ENCODE measurements at places on chromosomes 1 and 21.

- no peak for DNase-seq
These were observed 40.7 kb upstream of the COL6A2 start for GRCh38 chr21:46057111-46057709.

DNA sequence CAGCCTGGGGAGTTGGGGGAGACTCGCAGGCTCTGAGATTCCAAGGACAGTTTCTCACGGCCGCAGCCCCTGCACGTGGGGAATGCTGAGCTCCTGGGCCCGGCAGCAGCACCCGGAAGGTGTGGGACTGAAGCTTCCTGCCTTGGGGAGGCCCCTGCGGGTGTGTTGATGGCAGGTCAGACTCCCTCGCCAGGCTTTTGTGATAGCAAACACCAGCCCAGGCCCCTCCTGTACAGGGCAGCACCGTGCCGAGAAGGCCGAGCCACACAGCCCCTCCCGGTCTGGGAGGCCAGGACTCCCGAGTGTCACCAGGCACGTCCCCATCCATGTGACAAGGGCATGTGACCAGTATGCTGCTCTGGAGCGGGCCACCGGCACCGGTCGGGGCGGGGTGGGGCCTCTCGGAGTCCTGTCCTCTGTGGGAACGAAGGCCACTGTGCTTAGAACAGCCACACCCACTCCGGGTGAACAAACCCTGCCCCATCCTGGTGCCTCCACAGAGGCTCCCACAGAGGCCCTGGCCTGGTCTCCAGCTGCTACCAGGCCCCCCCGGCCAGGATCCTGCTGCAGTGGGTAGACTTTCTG is 31.1 kb upstream of the ARHGEF16 start:
- DNase-seq, result no peak

GRCh38 chr1:19327301-19327700 is 15.2 kb downstream of the SLC66A1 start:
- DNase-seq, result no peak

- no peak for DNase-seq
These were observed 64.6 kb upstream of the GJB5 start for GRCh38 chr1:34690269-34690668.

GRCh38 chr1:81950591-81951244 is 150.0 kb downstream of the ADGRL2 start:
- DNase-seq, result no peak

DNA sequence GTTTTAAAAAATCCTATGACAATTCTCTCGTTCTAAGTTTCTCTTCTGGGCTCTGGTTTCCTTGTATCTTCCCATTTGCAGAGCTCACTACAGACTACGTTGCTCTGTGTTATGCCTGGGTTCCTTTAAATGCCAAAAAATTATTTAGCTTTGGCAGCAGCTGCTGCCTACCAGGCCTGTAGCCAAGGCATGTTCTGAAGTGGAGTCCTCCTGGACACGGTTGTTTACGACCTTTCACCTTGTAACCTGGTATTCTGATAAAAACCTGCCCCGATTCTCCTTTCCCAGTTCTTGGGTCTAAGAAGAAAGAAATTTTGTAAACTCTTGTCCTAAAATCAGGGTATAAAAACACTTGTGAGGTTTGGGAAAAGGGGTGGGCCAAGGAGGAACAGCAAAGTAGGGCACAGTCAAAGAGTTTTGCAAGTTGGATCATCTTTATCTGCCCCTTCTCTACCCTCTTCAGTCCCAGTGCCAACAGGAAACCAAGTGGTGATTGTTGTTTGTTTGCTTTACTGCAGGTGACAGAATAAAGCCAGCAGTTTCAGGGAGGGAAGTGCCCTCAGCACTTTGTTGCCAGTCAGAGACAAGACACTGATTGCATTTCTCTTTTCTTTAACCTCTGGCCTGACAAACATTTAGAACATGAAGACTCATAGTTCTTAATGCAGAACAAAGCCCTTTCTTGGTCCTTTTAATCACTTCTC is 3.1 kb upstream of the TXNIP start:
- no peak for DNase-seq

GRCh38 chr1:108749081-108749480 is 2.6 kb downstream of the STXBP3 start:
- no peak for DNase-seq

DNA sequence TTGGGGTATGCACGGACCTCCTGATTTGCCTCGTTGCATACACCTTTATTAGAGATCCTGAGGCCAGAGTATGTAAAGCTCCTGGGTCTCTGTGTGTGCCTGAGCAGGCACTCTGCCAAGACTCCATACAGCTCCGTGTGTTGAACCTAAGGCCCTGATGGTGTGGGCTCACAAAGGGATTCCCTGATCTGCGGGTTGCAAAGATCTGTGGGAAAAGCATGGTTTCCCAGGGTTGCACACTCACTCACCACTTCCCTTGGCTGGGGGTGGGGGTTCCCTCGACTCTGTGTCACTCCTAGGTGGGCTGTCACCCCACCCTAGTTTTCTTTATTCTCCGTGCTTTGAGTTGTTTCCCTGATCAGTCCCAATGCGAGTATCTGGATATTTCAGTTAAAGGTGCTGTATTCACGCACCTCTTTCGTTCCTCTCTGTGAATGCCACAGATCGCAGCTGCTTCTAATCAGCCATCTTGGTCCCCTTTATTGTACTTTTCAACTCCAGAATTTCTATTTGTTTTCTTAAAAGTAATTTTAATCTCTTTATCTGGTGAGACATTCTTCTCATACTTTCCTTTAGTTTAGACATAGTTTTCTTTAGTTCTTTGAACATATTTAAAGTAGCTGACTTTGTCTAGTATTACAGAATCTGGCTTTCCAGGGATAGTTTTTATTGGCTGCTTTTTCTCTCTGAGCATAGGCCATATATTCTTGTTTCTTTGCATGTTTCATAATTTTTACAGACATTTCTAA is 39.0 kb upstream of the F3 start:
- no peak for DNase-seq

- no peak for DNase-seq
These were observed 28.7 kb upstream of the DYRK1A start for GRCh38 chr21:37337831-37338230.

DNA sequence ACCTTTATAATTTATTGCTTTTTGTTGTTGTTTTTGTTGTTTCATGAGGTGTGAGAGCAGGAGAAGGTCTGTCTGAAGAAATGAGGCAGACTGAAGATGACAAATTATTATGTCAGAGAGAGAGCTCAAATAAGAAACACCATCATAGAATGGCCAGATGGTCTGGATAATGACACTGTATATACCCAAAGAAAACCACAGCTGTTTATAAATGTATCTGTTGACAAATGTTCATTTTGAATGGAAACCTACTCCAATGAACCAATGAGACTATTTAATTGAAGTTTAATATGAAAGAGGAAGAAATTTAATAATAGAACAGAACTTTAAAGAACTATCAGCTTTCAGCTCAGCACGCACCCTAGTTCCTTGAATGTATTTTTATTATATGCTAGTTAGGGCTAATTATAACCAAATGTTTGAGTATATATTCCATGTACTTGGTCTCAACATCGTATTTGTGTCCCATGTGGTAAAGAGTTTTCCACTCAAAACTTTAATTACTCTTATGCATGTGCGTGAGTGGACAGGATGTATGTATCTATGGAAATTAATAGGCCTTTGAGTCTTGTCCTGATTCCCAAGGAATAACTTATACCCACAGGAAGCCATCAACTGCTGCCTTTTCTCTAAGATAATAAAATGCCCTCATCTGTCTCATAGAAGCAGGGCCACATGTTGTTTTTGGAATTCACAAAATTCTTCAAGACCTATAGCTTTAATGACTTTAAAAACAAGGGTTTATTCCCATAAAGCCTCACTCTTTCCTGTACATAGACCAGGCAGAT is 202.7 kb downstream of the KCNK2 start:
- no peak for DNase-seq

GRCh38 chr1:214753236-214753852 is 150.3 kb downstream of the CENPF start:
- DNase-seq, result no peak

GRCh38 chr1:182601416-182601786 is 2.8 kb downstream of the RGS16 start:
- no peak for DNase-seq

- DNase-seq, result no peak
These were observed 51.1 kb downstream of the SKI start for GRCh38 chr1:2279210-2279639.

GRCh38 chr1:156001662-156002171 is 19.0 kb downstream of the SSR2 start:
- no peak for DNase-seq

- DNase-seq, result no peak
These were observed 28.4 kb downstream of the CACHD1 start for GRCh38 chr1:64498325-64498724.

- DNase-seq, result no peak
These were observed 21.5 kb upstream of the SLC25A34 start for GRCh38 chr1:15714406-15715136.

GRCh38 chr21:41634211-41634694 is 126.3 kb upstream of the TMPRSS2 start:
- no peak for DNase-seq

GRCh38 chr1:36992139-36992943 is 42.0 kb downstream of the GRIK3 start:
- no peak for DNase-seq

- no peak for DNase-seq
These were observed 45.7 kb downstream of the LRRC7 start for GRCh38 chr1:69613414-69613813.

GRCh38 chr1:226958300-226958699 is 18.2 kb downstream of the COQ8A start:
- DNase-seq, result no peak

DNA sequence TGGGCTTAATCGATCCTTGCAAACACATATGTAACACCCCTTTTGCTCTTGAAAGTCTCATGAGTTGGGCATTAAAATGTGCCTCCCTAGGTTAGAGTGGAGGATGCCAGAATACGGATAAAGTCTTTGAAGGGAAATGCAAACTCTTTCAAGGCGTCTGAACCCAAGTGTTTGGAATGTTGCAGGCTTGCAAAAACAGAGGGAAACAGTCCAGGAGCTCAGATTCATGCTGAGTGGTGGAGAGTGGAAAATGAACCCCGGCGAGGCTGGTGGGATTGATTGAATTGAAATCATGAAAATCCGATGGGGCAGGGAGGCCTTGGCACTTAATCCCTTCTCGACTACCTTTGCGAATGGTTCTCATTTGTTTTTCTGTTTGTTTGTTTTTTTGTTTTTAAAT is 175.5 kb downstream of the PGBD5 start:
- no peak for DNase-seq

DNA sequence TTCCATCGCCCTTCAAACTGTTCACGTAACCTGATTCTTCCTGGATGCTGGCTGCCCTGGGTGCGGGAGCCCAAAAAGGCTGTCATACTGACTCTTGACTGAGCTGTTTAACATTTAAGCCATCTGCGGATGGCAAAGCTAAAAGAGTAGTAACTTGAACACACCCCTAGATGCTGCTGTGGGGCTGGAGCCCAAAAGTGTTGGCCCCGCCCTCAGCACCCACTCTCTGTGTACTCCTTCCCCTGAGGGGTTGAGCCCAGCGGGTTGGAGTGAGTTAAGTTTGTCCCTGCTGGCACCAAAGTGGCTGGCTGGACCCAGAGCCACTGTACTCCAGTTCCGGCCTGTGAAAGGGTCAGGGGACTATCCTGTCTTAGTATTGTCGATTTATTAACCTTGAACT is 640.6 kb downstream of the PTPRU start:
- DNase-seq, result no peak

DNA sequence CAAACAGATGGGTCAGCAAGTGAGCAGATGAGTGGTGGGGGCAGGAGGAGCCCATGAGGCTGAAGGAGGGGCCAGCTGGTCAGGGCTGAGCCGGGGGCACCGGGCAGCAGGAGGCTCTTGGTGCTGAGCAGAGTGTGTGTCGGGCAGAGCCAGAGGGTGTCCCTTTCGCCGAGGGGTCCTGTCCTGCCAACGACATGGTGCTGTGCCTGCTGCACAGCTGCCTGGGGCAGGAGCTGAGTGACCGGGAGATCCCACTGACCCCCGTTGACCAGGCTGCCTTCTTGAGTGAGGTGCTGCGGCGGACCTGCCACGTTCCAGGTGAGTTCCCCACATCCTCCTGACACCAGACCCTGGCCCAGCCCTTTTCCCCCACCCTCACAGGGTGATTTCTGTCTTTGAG is 27.5 kb downstream of the HYI start:
- no peak for DNase-seq

- no peak for DNase-seq
These were observed 9.7 kb downstream of the SMYD3 start for GRCh38 chr1:246497331-246497915.

DNA sequence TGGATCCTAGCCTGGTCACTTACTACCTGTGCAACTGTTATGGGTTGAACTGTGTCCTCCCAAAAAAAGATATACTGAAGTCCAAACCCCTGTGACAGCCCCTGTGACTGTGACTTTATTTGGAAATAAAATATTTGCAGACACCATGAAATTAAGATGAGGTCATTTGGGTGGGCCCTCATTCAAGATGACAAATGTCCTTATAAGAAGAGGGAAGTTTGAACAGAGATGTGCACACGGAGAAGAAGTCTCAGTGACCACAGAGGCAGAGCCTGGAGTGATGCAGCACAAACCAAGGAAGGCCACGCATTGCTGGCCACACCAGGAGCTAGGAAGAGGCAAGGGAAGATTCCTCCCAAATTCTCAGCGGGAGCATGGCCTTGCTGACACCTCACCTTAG is 249.7 kb upstream of the RUNX1 start:
- DNase-seq, result no peak

- no peak for DNase-seq
These were observed 174.1 kb upstream of the SGIP1 start for GRCh38 chr1:66359815-66360214.

- DNase-seq, result no peak
These were observed 10.2 kb upstream of the OBSCN start for GRCh38 chr1:228197555-228198147.

Data from stimulated activated CD4-positive, alpha-beta T cell treated with anti-CD3 and anti-CD28 coated beads, TNF-alpha, amount 100 ng/mL, for 48 hours (primary cell).